AML-193 (cell line): ENCODE measurements at places on chromosomes 5 and 9.

DNA sequence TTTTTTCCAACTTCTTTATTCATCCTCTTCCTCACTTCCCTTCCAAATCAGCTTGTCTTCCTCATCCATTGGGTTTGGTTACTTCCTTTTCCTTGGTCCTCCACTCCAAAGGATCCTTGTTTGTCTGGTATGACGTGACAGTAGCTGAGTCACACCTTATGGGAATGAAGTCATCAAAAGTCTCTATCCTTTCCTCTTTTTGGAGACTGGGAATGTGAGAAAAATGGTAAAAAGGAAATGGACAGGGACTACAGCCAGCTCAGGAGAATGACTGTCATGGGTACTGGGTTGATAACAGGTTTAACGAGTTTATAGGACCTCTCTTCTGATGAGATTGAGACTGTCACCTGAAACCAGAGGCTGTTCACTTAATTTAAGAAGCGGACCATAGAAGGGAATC lies 76.2 kb upstream of the MYO10 start:
- no peak for DNase-seq

- no peak for DNase-seq
These were observed 16.4 kb upstream of the RPS14 start for GRCh38 chr5:150465927-150466326.

GRCh38 chr9:106758911-106759310 lies 104.1 kb upstream of the ZNF462 start:
- no peak for DNase-seq

DNA sequence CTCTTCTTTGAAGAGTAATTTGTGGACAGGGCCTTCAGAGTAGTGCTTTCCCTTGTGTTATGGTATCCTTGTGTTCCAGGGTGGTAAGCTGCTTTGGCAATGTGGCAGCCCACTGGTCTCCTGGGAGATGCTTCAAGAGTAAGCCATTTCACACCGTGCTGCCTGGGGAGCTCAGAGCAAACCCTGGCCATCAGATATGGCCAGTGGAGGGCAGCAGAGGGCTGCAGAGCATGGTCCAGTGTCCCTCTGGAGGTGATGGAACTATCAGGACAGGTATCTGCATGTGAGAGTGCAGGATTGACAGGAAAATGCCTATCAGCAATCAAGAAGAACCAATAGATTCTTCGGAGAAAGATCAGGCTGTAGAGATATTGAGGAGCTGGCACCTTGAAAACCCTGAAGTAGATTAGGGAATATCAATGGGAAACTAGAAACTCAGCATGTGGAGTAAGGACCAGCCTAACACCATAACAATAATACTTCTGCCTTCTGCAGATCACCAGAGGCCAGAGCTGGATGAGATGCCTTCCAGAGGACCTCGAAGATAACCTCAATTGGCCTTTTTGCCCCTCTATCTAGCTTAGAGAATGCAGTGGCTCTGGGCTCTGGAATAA lies 90.8 kb downstream of the PLPPR1 start:
- DNase-seq = peak; percentile 19

- DNase-seq = no peak
These were observed 69.7 kb downstream of the BAAT start for GRCh38 chr9:101315112-101315450.

- DNase-seq = peak; percentile 23
These were observed 10.5 kb downstream of the TAL2 start for GRCh38 chr9:105672711-105673234.

- DNase-seq = no peak
These were observed 53.0 kb upstream of the ALDH1B1 start for GRCh38 chr9:38339496-38339895.

DNA sequence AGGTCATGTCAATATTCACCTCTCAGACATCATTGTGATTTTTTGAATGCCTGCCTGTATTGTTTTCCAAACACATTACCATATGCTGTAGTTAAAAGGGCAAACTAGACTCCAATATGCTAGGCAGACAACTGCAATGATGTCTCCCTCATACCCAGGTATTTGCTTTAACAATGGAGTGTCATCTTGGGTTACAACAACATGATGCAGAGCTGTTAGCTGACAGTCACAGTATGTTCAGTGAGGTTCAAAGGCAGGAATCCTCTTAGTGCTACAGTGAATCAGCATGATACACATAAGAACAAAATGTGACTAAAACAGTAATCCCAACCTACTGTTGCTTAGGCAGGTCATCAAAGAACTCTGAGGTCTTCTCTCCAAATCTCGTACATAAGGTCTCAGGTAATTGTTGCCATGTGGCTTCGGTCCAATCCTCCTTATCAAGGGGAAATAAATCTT lies 24.0 kb downstream of the OR1J1 start:
- DNase-seq = no peak

DNA sequence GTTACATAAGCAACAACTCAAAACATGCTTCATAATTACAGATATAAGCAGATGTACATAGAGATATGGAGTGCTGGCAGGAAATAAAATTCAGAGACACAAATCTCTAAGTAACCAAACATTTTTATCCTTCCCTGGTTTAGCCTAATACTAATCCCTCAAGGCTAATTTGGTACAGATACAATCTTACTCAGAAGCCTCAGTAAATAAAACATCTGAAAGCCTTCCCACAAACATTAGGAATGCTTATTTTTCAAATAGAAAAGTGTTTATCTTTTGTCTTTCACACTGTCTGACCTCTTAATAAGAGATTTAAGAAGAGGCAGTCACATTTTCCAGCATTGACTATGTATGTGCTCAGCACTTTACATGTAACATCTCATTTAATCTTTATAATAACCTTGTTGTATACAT lies 399.4 kb downstream of the ARRDC3 start:
- DNase-seq = no peak

DNA sequence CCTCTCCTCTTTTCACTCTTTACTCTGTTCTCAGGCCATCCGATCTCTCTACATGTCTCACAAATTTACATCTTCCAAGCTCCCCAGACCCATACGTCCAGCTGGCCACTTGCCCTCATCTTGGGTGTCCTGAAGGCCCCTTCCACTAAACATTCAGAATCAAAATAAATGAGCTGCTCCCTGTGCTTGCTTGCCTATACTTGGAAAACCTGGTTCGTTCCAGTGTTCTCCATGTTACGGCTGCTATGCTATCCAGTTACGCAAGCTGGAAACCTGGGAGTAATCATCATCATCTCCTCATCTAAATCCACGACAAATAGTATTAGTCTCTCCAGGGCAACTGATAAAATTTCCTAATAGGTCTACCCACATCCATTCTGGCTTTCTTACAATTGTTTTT lies 165.0 kb upstream of the FBXL17 start:
- DNase-seq = no peak

GRCh38 chr5:173574983-173575382 lies 41.5 kb downstream of the BOD1 start:
- no peak for DNase-seq

DNA sequence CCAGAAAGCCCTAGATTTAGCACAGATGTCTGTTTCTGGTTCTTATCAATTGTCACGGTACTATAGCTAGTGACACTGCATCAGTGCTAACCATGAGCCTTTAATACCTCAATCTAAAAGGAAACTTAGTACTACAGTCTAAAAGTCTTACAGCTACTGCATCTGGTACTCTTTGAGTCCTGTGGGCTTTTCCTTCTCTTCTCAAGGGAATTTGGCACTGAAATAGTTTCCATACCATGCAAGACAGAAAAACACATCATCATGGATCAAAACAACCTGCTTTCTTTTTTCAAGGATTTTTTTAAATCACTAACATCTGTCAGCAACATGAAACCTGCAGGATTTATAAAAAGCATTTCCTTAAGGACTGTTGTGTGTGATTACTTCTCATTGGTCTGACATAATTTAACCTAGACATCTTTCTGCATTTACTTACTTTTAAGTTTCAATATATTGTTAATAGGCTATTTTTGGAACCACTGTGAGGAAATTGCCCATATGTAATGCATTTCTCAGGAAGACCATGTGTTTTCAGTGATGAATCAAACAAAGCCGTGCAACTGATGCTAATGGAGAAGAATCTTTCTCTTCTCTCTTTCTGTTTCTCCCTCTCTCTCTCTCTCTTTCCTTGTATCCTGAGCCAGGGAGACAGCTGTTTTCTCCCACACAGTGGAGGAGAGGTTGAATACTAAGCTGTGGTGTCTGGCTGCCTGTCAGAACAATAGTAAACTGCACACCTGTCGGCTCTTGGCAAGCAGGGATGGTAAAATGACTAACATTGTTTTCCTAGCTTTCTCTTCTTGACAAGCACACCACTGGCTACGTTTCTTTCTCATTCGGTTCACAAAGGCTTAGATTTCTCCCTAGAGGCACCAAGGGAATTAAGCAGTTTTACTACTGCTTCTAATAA lies 273.4 kb downstream of the CSNK1G3 start:
- DNase-seq = no peak

GRCh38 chr5:92222449-92222848 lies 839.3 kb upstream of the ARRDC3 start:
- no peak for DNase-seq

DNA sequence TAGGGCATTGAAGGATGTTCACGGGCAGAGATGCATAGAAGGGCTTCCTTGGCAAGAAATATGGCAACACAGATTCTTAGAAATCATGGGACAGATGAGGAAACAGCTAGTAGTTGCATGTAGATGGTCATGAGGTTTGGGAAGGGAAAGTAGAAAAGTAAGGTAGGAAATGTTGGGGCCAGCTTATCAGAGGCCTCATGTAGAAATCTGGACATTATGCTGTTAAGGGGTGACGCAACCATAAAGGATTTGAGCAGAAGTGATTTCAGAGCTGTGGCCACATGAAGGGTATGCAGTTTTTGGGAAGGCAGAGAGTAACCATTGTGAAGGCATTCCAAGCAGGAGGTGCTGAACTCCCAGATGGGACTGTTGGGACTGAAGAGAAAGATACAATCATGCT lies 224.0 kb downstream of the ARHGAP26 start:
- DNase-seq = no peak

GRCh38 chr9:111050819-111051218 lies 12.5 kb upstream of the LPAR1 start:
- no peak for DNase-seq

DNA sequence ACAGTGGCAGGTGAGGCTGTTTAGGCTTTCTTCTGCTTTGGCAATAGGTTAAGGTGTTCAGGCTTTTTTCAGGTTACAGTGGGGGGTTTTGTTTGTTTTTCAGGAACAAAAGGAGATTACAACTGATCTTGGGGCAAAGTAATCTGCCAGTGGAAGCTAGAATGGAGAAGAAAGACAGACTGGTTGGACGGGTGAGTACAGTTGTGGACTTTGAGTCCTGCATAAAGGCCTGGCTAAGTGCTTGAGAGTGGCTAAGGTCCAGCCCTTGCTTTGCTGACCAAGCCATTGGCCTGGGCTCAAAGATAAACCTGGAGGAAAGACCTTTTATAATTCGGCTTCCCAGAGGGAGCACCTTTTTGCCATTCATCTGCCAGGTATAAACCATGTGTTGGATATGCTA lies 63.1 kb downstream of the MTMR12 start:
- DNase-seq = no peak

DNA sequence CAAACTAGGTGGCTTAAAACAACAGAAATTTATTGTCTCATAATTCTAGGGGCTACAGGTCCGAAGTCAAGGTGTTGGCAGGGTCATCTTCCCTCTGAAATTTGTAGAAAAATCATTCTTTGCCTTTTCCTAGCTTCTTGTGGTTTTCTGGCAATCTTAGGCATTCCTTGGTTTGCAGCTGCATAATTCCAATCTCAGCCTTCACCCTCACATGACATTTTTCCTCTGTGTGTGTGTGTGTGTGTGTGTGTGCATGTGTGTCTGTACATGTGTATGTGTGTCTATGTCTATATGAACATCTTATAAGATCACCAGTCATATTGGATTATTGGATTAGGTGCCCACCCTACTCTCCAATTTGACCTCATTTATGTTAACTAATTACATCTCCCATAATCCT lies 330.6 kb downstream of the CHSY3 start:
- DNase-seq = no peak

DNA sequence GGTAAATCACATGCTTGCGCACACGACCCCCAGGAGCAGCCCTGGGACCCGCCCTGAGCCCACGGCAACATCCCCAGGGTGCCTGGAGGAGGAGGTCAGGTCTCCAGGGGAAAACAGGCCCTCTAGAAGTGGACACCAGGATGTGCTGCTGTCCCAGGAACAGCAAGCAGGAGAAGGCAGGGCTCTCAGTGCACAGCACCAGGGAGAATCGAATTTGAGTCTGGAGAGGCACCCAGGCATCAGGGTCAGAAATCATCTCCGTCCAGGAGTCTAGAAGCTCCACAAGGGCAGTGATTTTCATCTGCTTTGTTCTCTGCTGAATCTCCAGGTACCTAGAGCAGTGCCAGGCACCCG lies 93.6 kb downstream of the PAX5 start:
- no peak for DNase-seq

DNA sequence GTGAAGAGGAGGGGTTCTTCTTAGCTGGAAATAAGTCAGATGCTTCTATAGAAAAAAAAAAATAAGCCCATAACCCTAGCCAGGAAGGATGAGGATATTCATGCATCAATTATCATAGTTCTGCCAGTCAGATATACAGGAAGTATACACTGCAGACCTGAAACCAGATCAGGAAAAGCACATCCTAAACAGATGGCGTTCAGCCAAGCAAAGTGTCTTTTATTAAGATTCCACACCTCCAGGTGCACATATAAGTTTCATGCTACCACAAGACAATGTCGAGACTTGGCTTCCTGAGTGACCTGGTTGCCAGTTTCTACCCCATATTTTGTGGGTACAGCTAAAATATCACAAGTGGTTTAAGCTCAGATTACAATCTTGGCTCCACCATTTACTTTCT lies 108.3 kb downstream of the CETN3 start:
- no peak for DNase-seq

DNA sequence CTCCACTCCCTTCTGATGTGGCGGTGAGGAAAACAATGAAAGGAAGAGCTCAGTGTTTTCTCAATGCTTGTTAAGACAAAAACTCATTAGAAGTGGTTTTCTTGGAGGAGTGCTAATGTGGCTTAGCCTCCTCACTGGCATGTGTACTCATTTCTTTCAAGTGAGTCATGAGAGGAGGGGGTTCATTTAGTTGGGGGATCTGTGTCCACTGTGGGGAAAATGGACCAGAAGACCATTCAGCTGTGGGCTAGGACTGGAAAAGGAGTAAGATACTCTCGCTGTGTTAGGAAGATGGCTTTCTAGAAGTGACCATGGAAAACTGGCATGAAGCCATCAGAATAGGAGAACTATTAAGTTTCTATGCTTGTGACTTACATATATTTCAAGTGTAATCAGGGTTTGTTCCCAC lies 23.5 kb downstream of the KLF9 start:
- no peak for DNase-seq

DNA sequence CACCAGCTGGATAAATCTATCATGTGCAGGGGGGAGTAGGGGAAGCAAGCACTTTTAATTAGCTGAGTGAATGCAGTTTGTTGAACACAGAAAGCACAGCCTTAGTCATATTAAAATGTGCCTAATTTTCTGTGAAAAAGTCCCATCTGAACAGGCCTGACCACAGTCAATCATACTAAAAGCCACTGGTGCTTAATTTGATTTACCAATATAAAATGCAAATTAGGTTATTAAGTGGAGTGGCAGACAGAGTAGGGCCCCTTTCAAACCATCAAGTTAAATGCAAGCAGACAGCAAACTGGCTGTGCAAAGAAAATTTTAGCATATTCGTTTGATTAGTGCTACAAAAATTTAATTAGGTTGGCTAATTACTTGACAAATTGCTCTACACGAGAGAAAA lies 176.1 kb downstream of the ISL1 start:
- no peak for DNase-seq

GRCh38 chr5:153797484-153797883 lies 241.2 kb downstream of the FAM114A2 start:
- no peak for DNase-seq
